CD4-positive, alpha-beta T cell treated with Interferon alpha-2 for 1 hour (primary cell): ENCODE measurements at places on chromosomes 6 and 20.

GRCh38 chr6:162467679-162468078 lies 259.9 kb downstream of the PRKN start:
- DNase-seq: no peak

- no peak for DNase-seq
These were observed 63.0 kb downstream of the TRAM2 start for GRCh38 chr6:52513896-52514295.

- DNase-seq: no peak
These were observed 95.4 kb downstream of the RPS12 start for GRCh38 chr6:132909742-132910141.

DNA sequence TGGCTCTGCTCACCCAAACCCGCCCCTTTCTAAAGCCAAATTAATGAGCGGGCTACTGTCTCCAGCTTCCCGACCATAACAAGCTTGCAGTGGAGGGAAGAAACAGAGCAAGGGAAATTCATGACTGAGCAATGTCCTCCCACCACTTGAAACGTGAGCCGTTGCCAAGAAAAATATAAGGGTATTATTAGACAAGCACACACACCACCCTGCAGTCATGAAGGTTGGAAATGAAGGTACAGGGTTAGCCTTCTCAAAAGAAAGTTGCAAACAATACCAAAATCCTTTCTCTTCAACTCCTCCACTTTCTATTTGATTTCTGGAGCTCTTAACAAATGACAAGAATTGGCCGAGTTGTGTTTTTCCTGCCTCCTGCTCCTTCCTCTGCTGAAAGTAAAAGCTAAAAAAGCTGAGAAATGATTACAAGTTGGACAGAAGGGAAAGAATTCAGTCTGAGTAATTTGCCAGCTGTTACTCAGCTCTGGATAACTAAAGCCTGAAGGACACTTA lies 151.1 kb upstream of the B3GAT2 start:
- DNase-seq: no peak

GRCh38 chr6:138454981-138455706 lies 44.1 kb downstream of the NHSL1 start:
- peak; percentile 62 for DNase-seq

GRCh38 chr6:150189122-150189521 lies 46.3 kb downstream of the PPP1R14C start:
- DNase-seq: no peak

- no peak for DNase-seq
These were observed 18.1 kb upstream of the FERMT1 start for GRCh38 chr20:6140947-6141346.

DNA sequence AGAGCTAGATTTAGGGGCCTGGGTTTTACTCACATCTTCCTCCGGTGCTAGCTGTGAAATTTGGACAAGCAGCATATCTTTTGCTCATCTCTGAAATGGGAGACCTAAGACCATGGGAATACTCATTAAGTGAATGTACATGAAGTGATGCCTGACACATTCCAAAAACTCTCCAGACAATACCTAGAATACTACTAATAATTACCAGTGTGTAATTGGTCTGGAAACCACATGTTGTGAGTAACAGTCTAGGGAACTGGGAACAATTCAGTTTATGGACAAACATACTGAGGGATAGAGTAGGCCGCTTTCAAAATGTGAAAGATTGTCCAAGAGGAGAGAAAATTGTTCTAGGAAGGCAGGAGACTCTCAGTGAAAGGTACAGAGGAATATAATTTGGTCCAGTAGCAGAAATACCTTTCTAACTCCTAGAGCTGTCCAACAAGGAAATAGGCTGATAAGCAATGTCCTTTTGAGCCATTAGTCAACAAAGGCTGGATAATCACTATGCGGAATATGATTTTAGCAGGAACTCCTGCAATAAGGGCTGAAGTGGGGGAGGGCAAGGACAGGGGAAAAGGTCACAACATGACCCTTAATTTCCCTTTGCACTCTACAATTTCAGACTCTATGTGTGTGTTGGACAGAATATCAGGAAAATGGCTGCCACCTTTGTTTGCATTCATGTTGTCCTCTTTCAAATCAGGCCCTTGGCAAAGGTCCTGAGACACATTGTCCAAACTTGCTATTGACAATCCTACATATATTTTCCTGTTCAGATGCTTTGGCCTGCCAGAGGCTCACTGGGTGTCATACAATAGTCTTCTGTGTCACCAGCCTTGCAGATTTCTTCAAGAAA lies 315.4 kb downstream of the PLCB1 start:
- no peak for DNase-seq

GRCh38 chr20:36305602-36306551 lies at the start of gene DLGAP4:
Gene DLGAP4 (plus strand): TSS chr20:36306339. CDS start chr20:36431718, 125,379 bp downstream.
- DNase-seq: no peak

DNA sequence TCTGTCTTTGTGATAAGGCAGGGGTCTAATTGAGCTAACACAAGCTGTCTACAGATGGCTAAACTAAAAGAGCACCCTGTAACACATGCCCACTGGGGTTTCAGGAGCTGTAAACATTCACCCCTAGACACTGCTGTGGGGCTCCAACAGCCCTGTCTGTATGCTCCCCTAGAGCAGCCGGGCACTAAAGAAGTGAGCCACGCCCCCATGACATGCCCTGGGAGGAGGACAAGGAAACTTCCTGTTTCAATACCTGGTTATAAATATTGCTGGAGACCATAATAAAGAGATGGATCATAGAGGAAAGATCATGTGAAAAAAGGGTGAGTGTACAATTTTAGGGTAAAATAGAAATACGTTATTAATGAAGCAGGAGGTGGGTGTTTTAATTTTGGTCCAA lies 667.7 kb upstream of the AGPAT4 start:
- DNase-seq: no peak

DNA sequence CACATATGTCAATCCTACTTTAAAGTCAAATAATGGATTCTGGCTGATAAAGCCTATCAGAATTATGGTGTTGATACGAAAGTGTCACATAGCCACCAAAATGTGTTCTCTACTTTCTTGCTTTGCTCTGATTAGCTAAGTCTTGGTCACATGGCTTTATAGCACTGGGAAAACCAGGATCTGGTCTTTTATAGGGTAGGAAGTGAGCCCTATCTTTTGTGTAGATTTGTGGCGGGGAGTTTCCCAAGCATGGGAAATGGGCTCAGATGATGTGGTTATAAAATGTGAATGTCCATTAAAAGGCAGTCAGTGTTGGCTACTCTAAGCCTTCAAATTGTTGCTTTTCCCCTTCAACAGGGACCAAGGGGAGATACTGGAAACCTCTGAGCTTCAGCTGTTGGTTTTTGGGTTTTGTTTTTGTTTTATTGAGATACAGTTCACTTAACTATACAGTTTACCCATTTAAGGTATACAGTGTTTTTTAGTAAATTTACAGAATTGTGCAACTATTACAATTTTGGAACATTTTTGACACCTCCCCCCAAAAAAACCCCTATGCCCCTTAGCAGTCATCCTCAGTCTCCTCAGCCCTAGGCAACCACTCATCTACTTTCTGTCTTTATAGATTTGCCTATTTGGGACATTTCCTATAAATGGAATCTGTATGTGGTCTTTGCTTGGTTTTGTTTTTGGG lies 12.2 kb downstream of the RRP36 start:
- no peak for DNase-seq

- no peak for DNase-seq
These were observed 10.7 kb downstream of the TP53RK start for GRCh38 chr20:46678516-46678915.

DNA sequence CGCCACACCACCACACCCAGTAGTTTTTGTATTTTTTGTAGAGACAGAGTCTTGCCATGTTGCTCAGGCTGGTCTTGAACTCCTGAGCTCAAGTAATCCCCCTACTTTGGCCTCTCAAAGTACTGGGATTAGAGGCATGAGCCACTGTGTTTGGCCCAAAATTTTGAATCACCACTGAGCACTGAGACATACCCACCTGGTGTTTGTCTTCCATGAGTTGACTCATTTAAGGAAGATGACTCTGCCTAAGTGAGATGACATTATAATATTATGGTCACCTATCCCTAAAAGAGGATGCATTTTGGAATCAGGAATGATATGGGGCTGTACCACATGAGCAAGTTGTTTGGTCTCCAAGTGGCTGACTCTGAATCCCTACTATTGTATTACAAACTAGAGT lies 54.6 kb upstream of the RNF217 start:
- no peak for DNase-seq

GRCh38 chr6:5164092-5164491 lies 79.0 kb downstream of the PPP1R3G start:
- DNase-seq: no peak
